Stimulated activated CD8-positive, alpha-beta memory T cell treated with anti-CD3 and anti-CD28 coated beads, Interleukin-12 subunit alpha, Interleukin-12 subunit beta, amount 100 ng/mL, for 4 hours (primary cell): ENCODE measurements at places on chromosomes 4 and X.

- peak; percentile 31 for DNase-seq
Measured at GRCh38 chrX:53714580-53715345, 28.2 kb upstream of the HUWE1 start.

- no peak for DNase-seq
Measured at GRCh38 chrX:11040996-11041395, 70.1 kb upstream of the HCCS start.

- no peak for DNase-seq
Measured at GRCh38 chr4:89077761-89078160, 20.8 kb upstream of the FAM13A start.

DNA sequence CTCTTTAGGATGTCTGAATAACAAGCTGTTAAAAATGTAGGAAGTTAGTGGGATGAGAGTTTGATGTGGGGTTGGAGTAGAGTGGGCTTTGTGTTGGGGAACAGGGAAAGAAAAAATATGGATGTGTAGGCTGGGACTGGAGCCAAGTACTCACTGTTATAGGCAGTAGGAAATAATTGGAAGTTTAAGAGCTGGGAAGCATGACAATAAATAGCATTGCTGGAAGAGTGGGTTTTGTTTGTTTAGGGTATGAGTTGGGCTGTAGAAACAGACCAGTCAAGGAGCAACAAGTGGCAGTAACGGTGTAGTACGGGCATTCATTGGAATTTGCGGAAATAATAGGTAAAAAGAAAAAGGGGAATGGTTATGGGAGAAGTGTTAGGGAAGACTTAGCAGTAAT, 81.6 kb downstream of the KDM6A start:
- no peak for DNase-seq

DNA sequence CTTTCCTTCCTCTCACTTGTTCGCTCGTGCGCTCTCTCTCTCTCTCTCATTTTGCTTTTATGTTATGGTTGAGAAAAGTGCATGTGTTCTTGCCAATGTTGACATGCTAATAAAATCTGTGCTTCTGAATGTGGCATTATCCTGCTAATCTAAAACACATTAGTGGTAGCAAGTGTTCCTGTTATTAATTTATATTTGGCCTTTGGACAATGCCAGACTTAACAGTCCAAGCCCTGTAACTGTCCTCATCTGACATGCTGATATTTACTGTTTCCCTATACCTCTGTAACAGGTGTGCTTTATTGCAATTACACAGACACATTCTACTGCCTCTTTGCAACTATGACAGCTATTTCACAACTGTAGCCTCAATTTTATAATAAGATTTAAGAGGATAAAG, 2.7 kb downstream of the PPARGC1A start:
- DNase-seq: no peak

- no peak for DNase-seq
Measured at GRCh38 chr4:138178566-138178965, 63.6 kb downstream of the SLC7A11 start.

- no peak for DNase-seq
Measured at GRCh38 chr4:147351083-147351787, 129.7 kb upstream of the EDNRA start.

- no peak for DNase-seq
Measured at GRCh38 chrX:21702725-21703124, 44.6 kb upstream of the KLHL34 start.

GRCh38 chr4:86834901-86835300, 14.3 kb downstream of the SLC10A6 start:
- DNase-seq: no peak

- no peak for DNase-seq
Measured at GRCh38 chrX:15874672-15875071, 20.1 kb upstream of the AP1S2 start.
